A172 (cell line): ENCODE measurements at places on chromosomes 11 and 22.

DNA sequence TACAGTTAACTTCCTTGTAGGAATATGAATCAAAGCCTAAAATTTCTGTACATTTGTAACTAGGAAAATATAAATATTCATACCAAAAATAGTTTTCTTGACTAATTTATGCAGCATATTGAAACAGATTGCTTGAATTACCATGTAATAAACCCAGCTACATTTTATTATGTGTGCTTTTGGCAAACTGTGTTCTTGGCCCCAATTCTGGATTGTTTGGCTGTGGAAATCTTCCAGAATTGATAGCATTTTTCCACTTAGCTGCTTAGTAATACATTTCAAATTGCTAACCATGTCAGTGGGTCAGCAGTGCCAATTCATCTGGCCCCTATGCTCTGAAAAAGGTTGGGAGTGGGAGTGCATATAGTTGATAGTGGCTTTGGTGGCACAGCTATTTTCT lies 32.3 kb downstream of the PDHX start:
- DNase-seq, result no peak

DNA sequence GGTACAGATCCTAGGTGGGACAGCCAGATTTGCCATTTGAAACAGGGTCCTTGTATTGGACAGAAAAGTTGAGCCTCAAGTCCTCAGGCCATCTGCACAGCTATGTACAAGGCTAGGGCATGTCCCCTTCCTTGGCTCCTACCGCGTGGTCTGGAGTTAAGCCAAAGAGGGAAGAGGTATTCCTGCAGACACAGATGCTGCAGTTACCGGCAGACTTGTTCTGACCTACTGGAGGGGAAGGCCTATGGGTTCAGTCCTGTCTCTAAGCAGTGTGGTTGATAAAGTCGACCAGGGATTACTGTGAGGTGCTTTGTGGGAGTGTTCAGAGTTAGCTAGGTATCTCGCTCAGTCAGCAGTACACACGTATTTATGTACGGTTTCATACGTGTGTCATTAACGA lies 180.6 kb downstream of the ADAMTS15 start:
- no peak for DNase-seq

DNA sequence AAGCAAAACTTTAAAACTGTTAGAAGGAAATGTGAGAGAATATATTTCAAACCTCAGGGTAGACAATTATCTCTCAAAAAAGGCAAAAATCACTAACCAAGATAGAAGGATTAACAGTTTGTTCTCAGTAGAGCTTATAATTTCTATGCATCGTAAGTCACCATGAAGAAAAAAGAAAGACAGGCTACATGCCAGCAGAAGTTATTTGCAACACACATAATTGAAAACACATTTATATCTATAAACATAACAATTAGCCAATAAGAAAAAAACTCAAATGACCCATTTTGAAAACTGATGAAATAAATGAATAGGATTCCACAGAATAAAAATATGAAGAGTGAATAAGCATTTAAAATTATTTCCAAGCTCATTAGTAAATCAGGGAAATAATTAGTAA lies 24.4 kb upstream of the SNX19 start:
- no peak for DNase-seq

GRCh38 chr11:6237266-6237665 lies 1.6 kb upstream of the CNGA4 start:
- DNase-seq, result no peak

DNA sequence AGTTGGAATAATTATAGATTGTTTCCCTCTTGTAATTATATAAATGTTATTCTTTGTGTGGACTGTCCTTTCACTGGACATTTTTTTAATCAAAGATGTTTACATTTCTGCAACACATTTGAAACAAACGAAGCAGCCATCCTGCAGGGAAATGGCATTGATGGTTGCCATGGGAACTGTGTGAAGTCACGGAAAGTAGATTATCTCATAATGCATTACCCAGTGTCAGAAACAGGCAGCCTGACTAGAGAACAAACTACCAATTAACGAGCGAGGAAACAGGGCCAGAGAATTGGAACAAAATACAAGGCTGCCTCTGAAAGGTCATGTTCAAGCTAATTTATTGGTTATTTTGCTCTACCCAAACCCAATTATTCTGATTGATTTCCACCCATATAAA lies 96.9 kb upstream of the LARGE1 start:
- no peak for DNase-seq

DNA sequence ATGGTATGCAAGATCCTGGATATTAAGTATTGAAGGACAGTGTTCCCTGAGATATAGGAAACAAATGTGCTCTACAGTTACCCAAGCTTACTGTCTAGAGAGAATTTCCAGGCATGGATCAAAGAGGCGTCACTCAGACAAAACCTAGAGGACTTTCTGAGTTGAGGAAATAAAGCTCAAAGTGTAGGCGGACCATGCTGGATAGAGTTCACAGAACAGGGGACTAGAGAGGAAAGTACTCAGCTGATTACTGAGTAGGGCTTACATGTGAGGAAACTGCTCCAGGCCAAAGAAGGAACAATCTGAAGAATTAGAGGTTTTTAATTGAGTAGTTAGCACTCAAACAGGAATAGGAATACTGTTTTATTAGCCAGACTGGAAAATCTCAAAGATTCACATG lies 193.3 kb downstream of the TMEM135 start:
- no peak for DNase-seq

DNA sequence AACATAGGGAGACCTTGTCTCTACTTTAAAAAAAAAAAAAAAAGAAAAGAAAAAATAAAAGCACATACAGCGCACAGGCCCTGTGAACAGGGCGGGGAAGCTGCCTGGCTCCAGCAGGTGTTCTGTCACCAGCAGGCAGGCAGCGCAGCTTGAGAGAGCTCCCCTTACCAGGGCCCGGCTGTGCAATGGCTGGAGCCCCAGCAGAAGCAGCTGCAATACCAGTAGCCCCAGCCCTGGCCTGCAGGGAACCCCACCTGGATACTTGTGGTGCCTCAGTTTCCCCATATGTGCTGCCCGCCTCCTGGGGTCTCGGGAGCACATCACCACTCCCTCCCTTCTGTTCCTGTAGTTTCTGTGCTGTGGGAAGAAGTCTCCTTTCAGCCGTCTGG lies 12.3 kb downstream of the TSPAN32 start:
- DNase-seq, result no peak

DNA sequence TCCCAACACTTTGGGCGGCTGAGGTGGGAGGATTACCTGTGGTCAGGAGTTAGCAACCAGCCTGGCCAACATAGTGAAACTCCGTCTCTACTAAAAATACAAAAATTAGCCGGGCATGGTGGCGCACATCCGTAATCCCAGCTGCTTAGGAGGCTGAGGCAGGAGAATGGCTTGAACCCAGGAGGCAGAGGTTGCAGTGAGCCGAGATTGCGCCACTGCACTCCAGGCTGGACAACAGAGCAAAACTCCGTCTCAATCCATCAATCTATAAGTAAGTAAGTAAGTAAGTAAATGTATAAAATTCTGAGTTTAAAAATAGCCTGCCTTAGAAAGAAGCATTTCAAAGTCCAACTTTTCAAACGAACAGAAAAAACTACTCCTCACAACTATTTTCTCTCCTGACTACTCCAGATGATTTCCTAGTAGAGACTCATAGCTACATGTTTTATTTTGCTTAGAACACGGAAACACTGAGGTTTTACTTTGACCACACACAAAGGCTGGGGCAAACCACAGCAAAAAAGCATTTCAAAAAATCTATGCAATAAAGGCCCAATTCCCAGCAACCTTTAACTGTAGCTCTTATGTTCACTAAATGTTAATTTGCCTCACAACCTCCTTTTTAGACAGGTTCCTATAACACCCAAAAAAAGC lies 16.3 kb downstream of the SPTY2D1 start:
- DNase-seq, result no peak

DNA sequence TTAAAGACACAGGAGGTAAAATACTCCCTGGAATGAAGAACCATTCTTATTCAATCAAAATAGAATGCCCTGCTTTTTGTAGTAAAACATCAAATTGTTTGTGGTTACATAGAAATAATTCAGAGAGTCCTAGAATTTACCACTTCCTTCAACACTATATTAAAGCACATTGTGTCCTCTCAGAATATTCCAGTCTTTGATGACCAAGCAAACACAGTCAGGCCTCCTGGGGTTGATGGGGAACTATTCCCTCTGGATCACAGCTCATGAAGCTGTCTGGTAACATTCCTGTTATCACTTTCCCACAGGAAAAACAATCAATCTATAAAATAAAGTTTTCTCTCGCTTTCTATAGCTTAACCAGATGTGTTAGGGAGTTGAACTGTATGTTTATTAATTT lies 389.3 kb downstream of the KCNA4 start:
- DNase-seq, result no peak

DNA sequence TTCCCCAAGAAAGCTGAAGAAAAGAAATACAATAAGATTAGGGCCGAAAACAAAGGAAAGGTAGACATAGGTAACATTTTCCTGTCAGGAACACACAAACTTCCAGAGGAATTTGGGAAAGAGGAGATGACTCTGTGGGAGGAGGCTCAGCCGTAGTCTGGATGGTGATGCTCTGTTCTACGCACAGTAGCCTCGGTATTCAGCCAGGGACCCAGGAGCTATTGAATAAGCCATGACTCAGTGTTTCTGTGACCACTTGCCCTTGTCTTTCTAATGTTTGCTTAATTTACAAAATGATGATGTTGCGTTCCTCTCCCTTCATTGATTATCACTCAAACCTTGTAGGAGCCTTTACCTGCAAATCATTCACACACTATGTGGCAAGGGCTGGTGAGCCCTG lies 745.0 kb downstream of the NTM start:
- DNase-seq, result no peak

- DNase-seq, result peak; percentile 1
These were observed 13.0 kb upstream of the CARD18 start for GRCh38 chr11:105152560-105152959.

DNA sequence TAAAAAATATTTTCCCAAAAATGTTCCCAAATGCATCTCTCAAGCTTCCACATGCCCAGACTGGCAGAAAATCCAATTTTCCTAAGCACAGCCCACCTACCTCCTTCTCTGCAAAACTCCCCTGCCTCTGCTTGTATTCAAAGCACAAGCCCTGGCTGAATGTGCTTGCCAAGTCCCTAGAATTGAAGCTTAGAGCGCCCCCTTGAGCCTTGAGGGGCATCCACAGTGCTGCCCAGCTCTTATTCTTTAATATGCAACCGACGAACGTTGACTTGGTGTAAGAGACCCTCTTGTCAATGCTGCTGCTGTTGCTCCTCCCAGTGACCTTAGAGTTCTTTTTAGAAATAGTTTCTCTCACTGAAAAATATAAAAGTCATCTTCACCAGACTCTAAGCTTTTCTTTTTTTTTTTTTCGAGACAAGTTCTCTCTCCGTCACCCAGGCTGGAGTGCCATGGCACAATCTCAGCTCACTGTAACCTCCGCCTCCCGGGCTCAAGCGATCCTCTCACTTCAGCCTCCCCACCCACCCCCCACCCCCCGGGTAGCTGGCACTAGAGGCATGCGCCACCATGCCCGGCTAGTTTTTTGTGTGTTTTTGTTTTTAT lies 63.5 kb upstream of the CAPRIN1 start:
- DNase-seq, result peak; percentile 66

GRCh38 chr22:41429232-41429950 lies 17.2 kb downstream of the TOB2 start:
- DNase-seq, result no peak

GRCh38 chr22:37633625-37634416 lies 5.6 kb upstream of the SH3BP1 start:
- peak; percentile 72 for DNase-seq

DNA sequence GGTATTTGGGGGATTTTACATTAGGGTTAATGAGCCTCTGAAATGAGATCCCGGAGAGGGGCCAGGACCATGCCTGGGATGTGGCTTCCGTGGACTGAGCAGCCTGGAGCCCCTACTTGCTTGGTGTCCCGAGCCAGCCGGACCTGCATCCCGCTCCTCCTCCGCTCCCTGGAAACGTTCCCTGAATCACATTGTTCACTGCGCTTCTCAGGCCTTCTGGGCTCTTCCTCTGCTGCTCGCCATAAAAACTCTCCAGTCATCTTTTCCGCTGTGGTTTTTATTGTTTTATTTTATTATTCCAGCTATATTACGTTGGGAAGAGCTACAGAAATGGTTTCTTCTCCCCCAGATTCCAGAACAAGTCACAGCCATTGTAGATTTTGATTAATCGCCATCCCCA lies 13.3 kb upstream of the KCNQ1OT1 start:
- DNase-seq, result no peak

DNA sequence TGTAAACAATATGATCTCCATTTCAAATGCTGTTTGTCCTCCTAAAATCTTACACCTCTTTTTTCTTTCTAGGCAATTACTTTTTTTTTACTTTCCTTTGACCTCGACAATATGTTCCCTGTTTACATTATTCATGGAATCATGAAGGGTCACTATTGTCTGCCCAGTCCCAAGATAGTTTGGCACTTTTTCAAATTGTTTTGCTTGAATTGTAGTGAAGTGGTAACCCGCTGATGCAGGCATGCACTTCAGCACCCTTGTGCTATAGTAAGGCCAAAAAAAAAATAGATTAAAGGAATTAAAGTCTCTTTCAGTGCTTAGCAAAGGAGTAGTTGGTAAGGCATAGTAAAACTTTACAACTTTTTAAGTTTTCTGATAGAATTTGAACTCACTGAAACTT lies 90.9 kb downstream of the PAX6 start:
- DNase-seq, result no peak

DNA sequence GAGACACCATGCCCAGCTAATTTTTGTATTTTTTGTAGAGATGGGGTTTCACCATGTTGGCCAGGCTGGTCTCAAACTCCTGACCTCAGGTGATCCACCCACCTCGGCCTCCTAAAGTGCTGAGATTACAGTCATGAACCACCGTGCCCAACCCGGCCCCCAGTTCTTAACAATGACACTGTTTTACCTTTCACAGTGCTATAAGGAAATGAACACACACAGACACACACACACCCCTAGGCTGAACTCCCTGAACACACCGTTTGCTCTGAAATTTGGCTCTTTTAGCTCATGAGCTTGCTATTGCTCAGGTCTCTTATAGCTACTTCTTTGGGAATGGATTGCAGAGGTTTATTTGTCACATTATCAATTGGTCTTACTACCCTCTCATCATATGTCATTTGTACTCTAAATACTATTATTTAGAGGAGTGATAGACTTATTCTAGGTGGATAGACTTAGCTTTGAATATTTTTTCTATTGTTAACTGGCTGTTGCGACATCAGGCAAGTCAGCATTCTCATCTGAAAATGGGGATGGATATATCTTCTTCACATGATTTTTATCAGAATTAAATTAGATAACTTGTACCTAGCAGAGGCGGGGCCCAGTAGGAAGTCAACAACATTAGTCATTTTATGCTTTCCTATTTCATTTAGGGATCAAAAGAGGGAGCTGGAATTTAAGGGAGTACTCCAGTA lies 2.1 kb downstream of the LYVE1 start:
- no peak for DNase-seq
